ENCODE measurements at places on chromosomes 4 and X.

- DNase-seq = no peak
Measured at GRCh38 chr4:80183250-80184052, 13.9 kb upstream of the PRDM8 start.

- DNase-seq = no peak
Measured at GRCh38 chrX:100435726-100436125, 25.7 kb upstream of the PCDH19 start.

- no peak for DNase-seq
Measured at GRCh38 chr4:112648263-112649054, 11.5 kb downstream of the LARP7 start.

DNA sequence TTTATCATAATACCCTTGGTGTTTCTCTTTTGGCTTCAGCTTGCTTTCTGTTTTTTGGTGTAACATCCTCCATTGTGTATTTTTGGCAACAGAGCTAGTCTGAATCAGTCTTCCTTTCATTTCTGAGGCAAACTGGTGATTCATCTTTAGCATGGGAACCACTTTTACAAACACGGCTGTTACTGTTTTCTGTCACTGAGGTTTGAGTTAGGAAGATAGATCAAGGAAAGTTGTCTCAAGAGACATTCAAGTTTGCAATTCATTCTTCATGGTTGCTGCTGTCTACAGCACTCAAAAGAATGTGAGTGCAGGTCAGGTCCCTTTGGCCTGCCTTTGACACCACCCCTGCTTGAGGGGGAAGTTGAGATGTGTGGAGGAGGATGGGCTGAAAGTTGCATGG lies 36.3 kb downstream of the IL21 start:
- no peak for DNase-seq

DNA sequence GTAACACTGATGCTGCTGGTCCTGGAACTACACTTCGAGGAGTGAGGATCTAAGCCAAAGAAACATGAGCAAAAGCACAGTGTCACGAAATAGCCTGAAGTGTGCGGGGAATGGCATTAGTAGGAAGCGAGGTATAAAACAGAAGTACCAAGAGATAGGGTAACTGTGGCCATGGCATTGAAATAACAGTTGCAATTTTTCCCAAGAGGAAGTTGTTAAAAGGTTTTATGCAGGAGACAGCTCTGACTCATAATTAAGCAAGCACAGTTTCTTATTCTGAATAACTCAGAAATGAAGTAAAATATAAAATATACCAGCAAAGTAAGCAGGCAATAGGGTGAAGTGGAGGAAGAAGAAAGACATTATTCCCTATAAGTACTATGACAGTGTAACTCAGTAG lies 90.3 kb upstream of the TMEM150C start:
- no peak for DNase-seq

GRCh38 chr4:46839128-46839527 lies 69.9 kb downstream of the COX7B2 start:
- DNase-seq = no peak

DNA sequence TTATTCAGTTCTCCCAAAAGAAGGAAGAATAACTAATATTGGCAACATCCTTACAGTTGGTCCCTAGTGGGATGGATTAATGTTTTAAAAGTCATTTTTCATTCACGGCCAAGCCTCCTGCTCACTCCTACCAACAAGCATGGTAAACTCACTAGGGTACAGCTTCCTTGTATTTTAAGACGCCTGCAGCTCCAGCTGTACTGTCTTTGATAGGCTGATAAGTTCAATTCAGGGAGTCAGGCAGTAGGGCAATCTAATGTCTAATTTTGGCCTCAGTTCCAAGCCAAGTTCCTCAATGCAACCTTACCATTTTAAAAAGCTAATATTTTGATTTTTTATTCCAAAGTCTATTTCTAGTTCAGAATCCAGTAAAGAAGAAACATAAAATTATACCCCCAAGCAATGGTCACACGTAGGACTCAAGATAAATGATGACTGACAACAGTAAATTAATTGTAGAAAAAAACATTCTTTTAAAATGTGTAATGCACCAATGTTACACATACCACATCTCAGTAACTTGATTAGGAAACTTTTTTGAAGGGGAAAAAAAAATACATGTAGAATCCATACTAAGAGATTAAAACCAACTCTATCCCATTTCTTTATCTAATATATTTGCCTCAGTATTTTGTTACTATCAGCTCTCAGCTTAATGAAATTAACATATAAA lies 9.3 kb downstream of the LCORL start:
- no peak for DNase-seq

DNA sequence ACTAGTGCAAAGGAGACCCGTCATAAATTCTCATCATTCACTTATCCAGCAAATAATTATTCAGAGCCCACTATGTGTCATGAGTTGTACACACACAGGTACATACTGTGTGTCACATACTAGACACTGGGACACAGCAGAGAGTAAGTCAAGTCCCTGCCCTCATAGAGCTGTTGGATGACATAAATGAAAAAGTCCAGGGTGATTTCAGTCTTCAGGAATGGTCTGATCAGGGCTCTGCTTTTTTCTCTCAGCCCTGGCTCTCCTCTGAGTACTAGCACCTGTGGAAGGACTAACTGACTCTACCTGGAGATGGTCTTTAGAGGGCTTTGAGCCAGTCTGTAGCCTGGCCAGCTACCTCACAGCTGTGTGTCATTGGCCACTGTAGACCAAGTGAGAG lies 198.0 kb upstream of the LEF1 start:
- no peak for DNase-seq

GRCh38 chr4:121950680-121951520 lies 960 bp downstream of the TRPC3 start:
- DNase-seq = no peak

DNA sequence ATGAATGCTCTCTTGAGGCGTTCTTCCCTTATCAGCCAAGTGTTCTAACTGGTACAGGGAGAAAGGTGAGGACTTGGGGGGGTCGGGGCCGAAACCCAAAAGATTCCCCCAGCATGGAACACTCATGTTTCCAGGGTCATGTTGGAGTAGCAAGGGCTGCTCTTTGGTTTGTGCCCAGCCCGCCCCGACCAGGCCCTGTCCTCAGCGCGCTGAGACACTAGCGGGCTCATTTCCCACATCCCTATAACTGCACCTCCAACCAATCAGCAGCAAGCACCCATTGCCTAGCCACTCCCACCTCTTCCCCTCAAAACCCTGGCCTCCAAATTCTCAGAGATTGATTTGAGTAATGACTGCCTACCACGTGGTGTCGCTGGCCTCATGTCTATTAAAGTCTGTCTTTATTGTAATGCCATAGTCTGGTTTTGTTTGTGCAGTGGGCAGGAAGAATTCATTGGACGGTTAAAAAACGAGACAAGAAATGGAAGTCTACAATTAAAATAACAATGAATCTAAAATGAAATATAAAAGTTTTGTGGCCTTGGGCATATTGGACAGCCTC lies 1928.4 kb downstream of the STIM2 start:
- DNase-seq = no peak

DNA sequence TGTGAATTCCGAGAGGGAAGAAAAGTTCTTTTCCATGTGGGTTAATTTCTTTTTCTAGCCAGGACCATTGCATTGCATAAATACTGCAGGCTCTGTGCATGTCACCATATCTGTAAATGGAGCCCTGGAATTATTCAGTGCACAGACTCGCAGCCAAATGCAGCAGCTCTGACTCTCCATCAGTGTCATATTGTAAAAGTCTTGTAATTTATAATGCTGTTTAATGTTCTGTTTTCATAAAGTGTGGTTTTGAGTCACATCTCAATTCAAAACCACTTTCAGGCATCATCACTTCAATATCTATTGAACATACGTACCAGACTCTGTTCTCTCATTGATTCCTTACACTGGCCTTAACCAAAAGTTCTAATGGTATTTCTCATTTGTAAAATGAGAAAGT lies 193.9 kb upstream of the RPL34 start:
- no peak for DNase-seq

- DNase-seq = no peak
Measured at GRCh38 chr4:20203508-20203907, 48.2 kb upstream of the SLIT2 start.

DNA sequence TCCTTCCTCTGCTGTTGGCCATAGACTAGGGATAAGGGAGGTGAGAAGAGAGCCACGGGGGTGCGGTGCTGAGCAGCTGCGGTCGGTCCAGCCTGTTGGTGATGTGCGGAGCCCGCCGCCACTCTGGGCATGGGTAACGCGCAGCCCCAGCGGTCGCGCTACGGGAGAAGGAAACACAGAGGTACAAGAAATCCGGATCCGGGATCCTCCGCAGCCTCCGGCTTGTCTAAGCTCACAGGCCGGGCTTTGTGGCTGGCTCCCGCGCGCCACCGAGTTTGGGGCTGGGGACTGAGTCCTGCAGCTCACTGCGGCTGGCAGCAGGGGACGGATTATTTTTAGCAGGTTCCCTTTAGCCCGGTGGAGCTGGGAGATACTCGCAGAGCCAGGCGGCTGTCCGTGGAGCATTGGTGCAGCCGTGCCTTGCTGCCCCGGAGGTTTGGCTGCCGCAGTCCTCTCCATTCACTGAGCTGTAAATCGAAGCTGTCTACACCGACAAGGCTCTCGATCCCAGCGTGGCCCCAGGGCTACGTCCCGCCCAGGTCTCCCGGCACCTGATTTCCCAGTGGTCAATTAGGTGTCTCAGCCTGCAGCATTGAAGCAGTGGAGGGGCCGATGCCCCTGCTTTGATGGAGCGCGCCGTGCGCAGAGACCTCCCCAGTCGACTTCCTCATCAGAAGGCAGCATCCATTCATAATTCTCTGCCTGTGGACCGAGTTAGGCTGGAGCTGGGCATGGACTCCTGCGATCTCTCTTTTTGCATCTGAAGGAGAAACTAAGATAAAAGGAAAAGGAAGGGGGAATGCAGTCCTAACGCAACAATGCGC lies 81.9 kb upstream of the SCML1 start:
- DNase-seq = no peak

DNA sequence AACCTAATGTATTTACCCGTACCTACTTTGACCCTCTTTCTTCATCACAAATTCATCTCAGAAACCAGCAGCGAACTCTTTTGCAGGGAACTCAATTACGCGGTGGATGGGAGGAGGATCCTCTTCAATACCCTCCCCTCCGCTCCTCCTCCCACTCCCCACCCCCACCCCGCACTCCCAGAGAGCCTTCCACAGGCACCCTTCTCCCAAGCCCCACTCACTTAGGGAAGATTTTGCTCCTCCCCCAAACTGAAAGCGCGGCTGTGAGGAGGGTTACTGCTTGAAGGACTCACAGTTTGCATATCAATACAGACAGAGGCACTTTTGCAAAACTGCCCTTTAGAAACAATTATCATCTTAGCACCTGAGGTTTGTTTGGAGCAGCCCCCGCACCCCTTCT lies 960 bp upstream of the IL1RAPL1 start:
- no peak for DNase-seq

DNA sequence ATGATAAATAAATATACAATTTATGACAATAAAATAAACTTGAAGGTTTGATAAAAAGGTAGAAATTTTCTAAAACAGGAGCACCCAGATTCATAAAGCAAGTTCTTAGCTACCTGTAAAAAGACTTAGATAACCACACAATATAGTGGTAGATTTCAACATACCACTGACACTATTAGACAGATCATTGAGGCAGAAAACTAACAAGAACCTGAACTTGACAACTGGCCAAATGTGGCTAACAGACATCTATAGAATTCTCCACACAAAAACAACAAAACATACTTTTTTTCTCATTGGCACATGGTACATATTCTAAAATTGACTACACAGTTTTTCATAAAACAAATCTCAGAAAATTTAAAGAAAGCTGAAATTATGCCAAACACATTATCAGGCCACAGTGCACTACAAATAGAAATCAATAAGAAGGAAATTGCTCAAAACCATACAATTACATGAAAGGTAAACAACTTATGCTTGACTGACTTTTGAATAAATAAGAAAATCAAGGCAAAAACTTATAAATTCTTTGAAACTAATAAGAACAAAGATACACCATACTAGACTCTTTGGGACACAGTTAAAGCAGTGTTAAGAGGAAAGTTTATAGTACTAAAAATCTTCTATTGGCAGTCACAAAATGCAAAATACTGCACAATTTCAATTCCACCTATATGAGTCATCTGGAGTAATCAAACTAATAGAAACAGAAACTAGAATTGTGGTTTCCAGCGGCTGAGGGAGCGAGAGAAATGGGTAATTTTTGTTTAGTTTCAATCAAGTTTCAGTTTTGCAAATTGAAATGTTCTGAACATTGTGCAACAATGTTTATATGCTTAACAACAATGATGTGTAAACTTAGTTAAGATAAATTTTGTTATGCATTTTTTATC lies 925.6 kb downstream of the SH3BGRL start:
- DNase-seq = no peak

- DNase-seq = no peak
Measured at GRCh38 chr4:100970414-100970813, 376.9 kb downstream of the PPP3CA start.

- DNase-seq = no peak
Measured at GRCh38 chr4:69717778-69718177, 42.6 kb downstream of the SULT1B1 start.

DNA sequence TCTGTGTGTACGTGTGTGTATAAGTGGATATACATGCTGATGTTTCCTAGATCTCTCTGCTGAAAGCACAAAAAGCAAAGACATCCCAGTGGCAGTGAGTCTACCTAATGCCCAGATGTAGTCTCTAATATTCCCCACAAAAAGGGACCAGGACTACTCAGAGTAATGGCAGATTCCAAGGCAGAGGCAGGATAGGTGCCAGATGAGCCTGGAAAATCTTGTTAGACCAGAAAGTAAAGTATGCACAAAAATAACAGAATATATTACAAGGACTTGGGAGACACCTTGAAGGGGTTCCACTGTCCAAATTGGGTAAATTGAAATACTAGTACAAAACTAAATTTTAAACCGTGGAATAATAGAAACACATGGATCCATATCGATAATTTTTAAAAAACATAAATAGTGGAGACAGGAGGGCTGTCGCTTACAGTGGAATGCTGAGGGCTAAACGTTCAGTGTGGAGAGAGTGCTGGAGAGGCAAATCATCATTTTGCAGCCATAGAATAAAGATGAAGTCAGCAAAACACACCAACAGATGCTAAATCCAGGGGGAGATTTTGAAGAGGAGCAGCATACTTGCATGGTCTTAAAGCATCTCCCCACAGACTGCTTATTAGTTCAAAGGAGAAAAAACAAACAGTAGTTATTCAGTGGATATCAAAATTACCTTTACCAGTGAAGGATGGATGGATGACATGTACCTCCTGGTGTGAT lies 123.4 kb upstream of the TSPAN5 start:
- DNase-seq = no peak

GRCh38 chrX:39779952-39780783 lies 317.6 kb downstream of the BCOR start:
- no peak for DNase-seq

Measured in stimulated activated CD4-positive, alpha-beta T cell treated with anti-CD3 and anti-CD28 coated beads, Interleukin-1b, Interleukin-23, amount 100 ng/mL, for 24 hours (primary cell).